ENCODE measurements at places on chromosomes 3 and 15. TPM values are rescaled to one million over a fixed set of nuclear protein-coding genes. Genes with fewer than 3 reads are reported as not detected.

- no peaks in the 10 kb centered on the region for H3K4me1 ChIP-seq
- no peak for DNase-seq
- H3K27me3 ChIP-seq, result no peaks in the 10 kb centered on the region
These were observed 404.3 kb downstream of the AGBL1 start for GRCh38 chr15:86483936-86484335.

GRCh38 chr3:105649480-105649879 lies 219.3 kb downstream of the CBLB start:
- no peaks in the 10 kb centered on the region for H3K36me3 ChIP-seq
- no peak for DNase-seq
- no peak overlapping the region for H3K27ac ChIP-seq
- no peaks in the 10 kb centered on the region for H3K27me3 ChIP-seq
- no peak overlapping the region for H3K4me3 ChIP-seq

Gene ACP3
- total RNA-seq, result 19.0 TPM

Gene EPM2AIP1
- 26.1 TPM for total RNA-seq
